ENCODE measurements at places on chromosomes 1 and 21. TPM values are rescaled to one million over a fixed set of nuclear protein-coding genes. Genes with fewer than 3 reads are reported as not detected.

GJA5 gene
- not detected for total RNA-seq

GRCh38 chr1:8122160-8122476 lies 96.0 kb upstream of the ERRFI1 start:
- peak; percentile 49 for DNase-seq

DNA sequence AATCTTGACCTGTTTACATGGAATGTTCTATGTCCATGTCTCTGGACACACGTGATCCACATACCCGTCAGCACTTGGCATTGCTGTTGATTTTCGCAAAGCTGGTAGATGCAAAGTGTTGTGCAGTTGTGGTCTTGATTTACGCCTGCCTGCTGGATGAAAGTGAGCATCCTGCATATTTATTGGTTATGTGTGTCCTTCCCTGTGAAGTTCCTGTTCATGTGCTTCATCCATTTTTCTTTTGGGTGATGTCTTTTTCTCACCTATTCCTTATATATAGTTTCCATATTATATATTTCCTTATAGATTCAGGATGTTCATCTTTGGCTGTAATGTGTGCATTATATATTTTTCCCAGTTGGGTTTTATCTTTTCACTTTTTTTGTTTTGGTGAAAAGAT lies 6.5 kb downstream of the AGPAT3 start:
- DNase-seq = no peak

LDLRAD1 gene
- total RNA-seq = not detected

KRTAP12-2 gene
- total RNA-seq = not detected
